Naive thymus-derived CD4-positive, alpha-beta T cell (primary cell): ENCODE measurements at places on chromosomes 2 and 18. TPM values are rescaled to one million over a fixed set of nuclear protein-coding genes. Genes with fewer than 3 reads are reported as not detected.

FHOD3 gene
- total RNA-seq: not detected

NRBP1 gene
- total RNA-seq: 145 TPM

NDC80 gene
- total RNA-seq: 2.4 TPM

SP140 gene
- 107 and 120 TPM in 2 replicates for total RNA-seq

TLX2 gene
- not detected for total RNA-seq

POTEI gene
- not detected for total RNA-seq

WDR54 gene
- total RNA-seq: 30.8 TPM

CFAP65 gene
- not detected for total RNA-seq

WNT10A gene
- 2.8 TPM for total RNA-seq

MAP3K19 gene
- not detected in 2 replicates for total RNA-seq

TRIM43 gene
- total RNA-seq: not detected

COL4A4 gene
- 0.39 TPM for total RNA-seq

TMEM247 gene
- total RNA-seq: not detected

LYG1 gene
- 2.2 and 3.1 TPM in 2 replicates for total RNA-seq

SLC11A1 gene
- total RNA-seq: 1.9 TPM

PROC gene
- total RNA-seq: not detected

ACVR1 gene
- 24.4 TPM for total RNA-seq

ATOH8 gene
- not detected for total RNA-seq

CDH2 gene
- not detected for total RNA-seq

AMER3 gene
- not detected for total RNA-seq

MMADHC gene
- total RNA-seq: 66.6 TPM

LMAN2L gene
- 9.2 and 9.4 TPM in 2 replicates for total RNA-seq

GKN2 gene
- not detected for total RNA-seq

MARCO gene
- not detected for total RNA-seq

IRS1 gene
- total RNA-seq: 3.3 TPM

CROCC2 gene
- not detected for total RNA-seq

CACNB4 gene
- total RNA-seq: 0.16 TPM

TUBB8B gene
- total RNA-seq: not detected

DNAJC5G gene
- not detected for total RNA-seq

PIAS2 gene
- 29.8 TPM for total RNA-seq

FAP gene
- total RNA-seq: not detected

B3GNT7 gene
- total RNA-seq: 1.5 TPM

IL1R2 gene
- 0.40 TPM for total RNA-seq

VIT gene
- not detected for total RNA-seq

LAPTM4A gene
- 48.7 TPM for total RNA-seq

TSPYL6 gene
- total RNA-seq: not detected

KIAA2012 gene
- not detected for total RNA-seq

LGALSL gene
- total RNA-seq: 0.64 and 1.5 TPM in 2 replicates

ANKRD30BL gene
- total RNA-seq: not detected

NXPH2 gene
- total RNA-seq: not detected

CDH7 gene
- total RNA-seq: not detected

OBSL1 gene
- total RNA-seq: not detected

SLC9A4 gene
- 0.08 TPM for total RNA-seq

GMCL1 gene
- 25.0 and 28.6 TPM in 2 replicates for total RNA-seq

ELOA2 gene
- not detected for total RNA-seq

RESP18 gene
- total RNA-seq: not detected in 2 replicates

SLC9A2 gene
- total RNA-seq: not detected

KCNG2 gene
- total RNA-seq: not detected

OTOS gene
- total RNA-seq: not detected in 2 replicates

C2orf66 gene
- not detected for total RNA-seq

CD28 gene
- total RNA-seq: 119 and 121 TPM in 2 replicates

KYNU gene
- total RNA-seq: 1.4 TPM

SAG gene
- 0.05 TPM for total RNA-seq

KCNG3 gene
- total RNA-seq: 0.11 TPM

MTCL1 gene
- 0.17 and 0.43 TPM in 2 replicates for total RNA-seq

ROCK1 gene
- 91.6 TPM for total RNA-seq

ACVR2A gene
- 15.2 TPM for total RNA-seq
